HFF-Myc (cell line): ENCODE measurements at places on chromosomes 3 and 15.

GRCh38 chr15:71971905-71972304 is 146.0 kb downstream of the MYO9A start:
- no peak for DNase-seq

GRCh38 chr3:40985195-40985594 is 214.1 kb upstream of the CTNNB1 start:
- DNase-seq, result no peak

GRCh38 chr3:69330891-69331400 is 54.9 kb downstream of the FRMD4B start:
- DNase-seq, result no peak

- DNase-seq, result no peak
Observed at GRCh38 chr15:25793354-25794050, 69.6 kb downstream of the ATP10A start.

- DNase-seq, result no peak
Observed at GRCh38 chr3:88785841-88786240, 321.6 kb upstream of the EPHA3 start.
